ENCODE measurements at places on chromosomes 4 and X. TPM values are rescaled to one million over a fixed set of nuclear protein-coding genes. Genes with fewer than 3 reads are reported as not detected.

Gene MTM1
- total RNA-seq, result 22.0 TPM

DNA sequence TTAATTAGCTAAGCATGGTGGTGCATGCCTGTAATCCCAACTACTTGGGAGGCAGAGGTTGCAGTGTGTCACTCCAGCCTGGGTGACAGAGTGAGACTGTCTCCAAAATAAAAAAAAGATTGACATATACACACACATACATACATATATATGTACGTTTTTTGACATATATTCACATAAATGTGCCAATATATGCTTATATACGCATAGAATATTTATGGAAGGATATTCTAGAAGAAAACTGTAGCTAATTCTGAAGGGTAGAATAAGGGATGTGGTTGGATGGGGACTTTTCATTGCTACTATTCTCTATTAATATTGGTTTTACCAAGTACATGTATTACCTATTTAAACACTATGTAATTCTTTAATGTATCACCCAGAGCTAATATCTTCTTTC lies 19.7 kb downstream of the ZGRF1 start:
- no peak for DNase-seq

Gene RIPPLY1
- total RNA-seq, result not detected

DNA sequence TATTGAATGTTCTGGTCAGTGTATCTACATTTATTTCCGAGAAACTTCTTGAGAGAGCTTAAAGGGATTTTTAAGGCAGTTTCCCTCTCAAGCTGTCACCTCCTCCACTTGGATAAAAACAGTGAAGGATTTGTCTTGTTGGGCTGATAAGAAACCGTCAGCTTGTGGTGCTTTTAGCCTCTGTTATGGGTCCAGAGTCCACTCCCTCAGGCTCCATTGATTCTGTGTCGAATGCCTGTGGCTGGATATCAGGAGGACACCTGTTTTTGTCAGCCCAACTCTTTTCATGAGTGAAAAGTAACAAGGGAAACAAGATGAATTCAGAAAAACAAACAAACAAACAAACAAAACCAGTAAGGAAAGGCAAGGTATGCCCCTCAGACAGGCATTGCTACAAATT lies 12.4 kb downstream of the CLCN4 start:
- no peak for DNase-seq

DNA sequence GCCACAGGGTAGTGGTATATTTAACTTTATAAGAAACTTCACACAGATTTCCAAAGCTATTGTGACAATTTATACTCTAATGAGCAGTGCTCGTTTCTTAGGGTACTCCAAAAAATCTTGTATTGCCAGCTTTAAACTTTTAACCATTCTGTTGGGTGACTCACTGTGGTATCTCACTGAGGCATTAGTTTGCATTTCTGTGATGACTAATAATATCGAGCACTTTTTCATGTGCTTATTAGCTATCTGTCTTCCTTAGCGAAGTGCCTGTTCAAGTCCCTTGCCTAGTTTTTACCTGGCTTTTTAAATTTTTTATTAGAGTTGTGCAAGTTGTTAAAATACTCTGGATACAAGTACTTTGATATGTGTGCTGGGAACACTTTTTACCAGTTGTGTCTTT lies 5.5 kb downstream of the PNMA3 start:
- DNase-seq, result no peak

All from activated B cell treated with CpG ODN at 0.5 μM for 24 hours (primary cell).